Upper lobe of left lung (tissue), 6 donors: ENCODE measurements at places on chromosomes 12 and 14. TPM values are rescaled to one million over a fixed set of nuclear protein-coding genes. Genes with fewer than 3 reads are reported as not detected.

GRCh38 chr12:25723336-25723735 lies 170.3 kb upstream of the LMNTD1 start:
- no peak for DNase-seq

DNA sequence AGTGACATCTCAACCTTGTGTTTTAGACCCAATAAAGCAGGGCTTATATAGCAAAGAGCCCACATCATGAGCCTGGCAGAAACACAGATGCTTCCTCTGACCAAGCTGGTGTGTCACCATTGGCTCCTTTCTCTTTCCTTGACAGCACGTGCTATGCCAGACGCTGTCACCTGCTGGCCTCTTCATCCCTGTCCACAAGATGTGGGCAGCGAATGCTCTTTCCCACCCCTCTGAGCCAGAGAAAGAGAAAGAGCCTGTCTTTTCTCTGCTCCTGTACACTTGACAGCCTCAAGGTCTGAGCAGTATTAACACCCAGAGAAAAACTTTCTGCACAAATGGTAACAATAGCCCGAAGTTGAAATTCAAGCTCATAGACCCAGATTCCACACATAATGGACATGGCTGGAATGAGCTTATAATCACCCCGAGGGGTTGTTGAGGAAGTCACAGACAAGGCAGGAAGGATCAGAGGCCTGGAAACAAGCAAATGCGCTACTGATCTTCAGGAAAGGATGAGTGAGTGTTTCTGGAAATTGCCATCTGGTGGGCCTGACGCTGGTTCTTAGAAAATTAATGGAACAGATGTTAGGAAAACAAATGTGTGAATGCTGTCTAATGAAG lies 8.9 kb downstream of the TGFB3 start:
- DNase-seq, result no peak

GRCh38 chr12:21330682-21331253 lies 3.9 kb downstream of the SLCO1A2 start:
- no peak for DNase-seq

GRCh38 chr12:85413266-85413665 lies 133.2 kb downstream of the ALX1 start:
- no peak for DNase-seq

DNA sequence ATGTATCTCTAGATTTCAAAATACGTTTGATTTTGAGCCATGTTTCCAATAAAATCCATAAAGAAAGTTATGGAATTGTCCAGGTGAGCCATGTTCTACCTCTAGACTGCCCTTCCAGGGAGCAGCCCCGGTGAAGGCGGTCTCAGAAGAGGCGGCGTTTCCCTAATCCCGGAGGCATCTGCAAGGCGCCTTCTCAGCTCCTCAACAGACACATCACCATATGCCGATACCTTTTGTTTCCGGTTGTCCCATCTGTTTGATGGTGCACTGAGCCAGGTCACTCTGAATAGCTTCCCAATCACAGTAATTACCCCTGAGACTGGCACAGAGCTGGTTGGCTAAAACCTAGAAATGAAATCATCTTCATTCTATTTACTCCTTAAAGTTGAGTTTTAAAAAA lies 305.5 kb upstream of the FKBP4 start:
- no peak for DNase-seq

Gene SYT10
- total RNA-seq, result not detected
